ENCODE measurements at places on chromosomes 1 and 21. TPM values are rescaled to one million over a fixed set of nuclear protein-coding genes. Genes with fewer than 3 reads are reported as not detected.

Gene TTC39A
- 0.40 TPM for total RNA-seq

DNA sequence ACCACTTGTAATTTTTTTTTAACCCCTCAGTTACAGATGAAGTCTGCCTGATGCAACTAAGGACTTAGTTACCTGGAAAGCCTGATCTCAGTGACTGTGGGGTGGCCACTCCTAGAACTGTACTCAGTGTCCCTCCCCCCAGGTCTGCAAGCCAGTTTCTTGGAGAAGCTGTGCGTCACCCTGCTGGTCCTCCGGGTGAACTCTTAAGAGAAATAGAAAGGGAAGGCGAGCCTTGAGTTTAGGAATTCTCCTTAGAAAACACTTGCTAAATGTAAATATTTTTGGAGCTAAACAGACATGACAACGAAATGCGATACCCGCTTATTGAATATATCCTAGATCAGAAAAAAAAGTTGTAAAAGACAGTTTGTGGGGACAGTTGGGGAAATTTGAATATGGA is 730 bp downstream of the SLC16A4 start:
- DNase-seq = peak; percentile 76

GRCh38 chr1:210239349-210240111 is 6.9 kb downstream of the SERTAD4 start:
- DNase-seq = peak; percentile 76

DNA sequence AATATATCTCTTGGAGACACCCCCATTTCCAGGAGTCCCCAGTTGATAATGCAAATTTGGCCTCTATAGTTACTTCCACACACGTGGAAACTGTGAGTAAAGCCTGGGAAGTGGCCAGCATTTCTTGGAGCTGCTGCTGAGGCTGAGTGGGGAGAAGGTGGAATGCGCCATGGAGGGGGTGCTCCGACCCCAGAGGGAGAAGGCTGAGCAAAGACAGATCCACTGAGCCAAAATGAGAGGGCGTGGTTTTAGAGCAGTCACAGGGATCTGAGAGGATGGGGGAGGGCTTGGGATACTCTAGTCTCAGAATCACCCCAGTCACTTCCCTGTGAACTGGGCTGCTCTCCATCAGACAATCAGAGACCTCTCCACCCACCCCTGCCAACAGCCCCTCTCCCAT is 38.7 kb downstream of the TRIM62 start:
- DNase-seq = no peak

DNA sequence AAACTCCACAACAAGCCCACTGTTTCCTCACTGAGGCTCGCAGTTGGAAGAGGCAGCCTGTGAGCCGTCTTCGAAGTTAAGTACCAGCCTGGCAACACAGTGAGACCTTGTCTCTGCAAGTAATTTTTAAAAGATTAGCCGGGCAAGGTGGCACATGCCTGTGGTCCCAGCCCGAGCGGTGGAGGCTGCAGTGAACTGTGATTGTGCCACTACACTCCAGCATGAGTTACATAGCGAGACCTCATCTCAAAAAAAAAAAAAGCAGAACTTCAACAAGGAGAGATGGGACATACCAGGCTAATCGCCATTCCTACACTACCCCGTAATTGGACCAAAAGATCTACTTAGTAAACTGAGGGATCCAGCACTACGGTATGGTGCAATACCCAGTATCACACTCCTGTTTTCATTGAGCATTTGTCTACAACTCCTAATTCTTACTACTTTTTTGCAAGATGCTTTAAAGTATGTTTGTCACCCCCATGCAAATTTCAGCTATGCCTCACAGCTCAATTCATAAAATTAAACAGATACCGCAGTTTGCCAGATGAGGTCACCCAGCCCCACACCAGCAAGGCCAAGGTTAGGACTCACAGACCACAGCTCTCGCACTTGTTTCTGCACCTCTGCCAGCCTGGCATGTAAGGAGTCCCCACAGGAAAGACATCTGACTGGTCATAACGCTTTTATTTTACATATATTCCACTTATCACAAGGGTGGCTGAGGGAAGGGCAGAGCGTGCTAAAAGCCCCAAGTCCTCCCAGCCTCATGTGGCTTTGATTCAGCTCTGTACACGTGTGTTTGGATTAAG is 21.0 kb downstream of the SDE2 start:
- no peak for DNase-seq

- DNase-seq = no peak
Observed at GRCh38 chr1:201781437-201781836, 47.5 kb upstream of the IPO9 start.
